ENCODE measurements at places on chromosomes 5 and 9.

GRCh38 chr5:41747301-41747700 lies 122.9 kb downstream of the OXCT1 start:
- DNase-seq, result no peak

DNA sequence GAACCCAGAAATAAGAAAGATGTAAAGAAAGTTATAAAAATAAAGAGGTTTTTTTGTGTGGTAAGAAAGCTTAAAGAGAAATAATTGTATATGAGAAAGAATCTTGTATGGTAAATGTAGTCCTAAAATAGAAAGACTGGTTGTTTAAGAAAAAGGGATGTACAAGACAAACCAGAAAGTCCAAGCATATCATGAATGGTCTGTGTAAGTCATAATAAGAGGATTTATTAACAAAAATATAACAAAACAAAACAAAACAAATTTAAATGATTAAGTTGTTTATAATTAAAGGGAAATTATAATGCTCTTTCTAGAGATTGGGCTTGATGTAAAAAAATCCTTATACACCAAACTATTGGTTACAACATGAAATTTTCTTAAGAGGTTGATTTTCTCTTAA lies 590.4 kb upstream of the PTGER4 start:
- no peak for DNase-seq

- no peak for DNase-seq
Measured at GRCh38 chr5:36611520-36612274, 5.3 kb downstream of the SLC1A3 start.

DNA sequence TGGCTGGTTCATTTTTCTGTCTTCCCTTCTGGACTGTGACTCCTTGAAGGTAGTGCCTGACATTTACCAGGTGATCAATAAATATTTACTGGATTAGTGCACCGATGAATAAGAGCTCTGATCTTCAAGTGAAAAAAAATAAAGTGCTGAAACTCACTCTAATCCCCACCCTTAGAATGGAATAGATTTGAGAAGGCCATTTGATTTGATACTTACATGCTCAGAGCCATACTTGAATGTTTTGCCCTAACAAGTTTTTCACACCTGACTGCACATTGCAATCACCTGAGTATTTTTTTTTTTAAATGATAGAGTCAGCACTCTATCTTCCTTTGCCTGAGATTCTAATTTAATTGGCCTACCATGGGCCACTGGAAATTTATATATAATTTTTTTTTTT lies 105.7 kb downstream of the LRRC70 start:
- DNase-seq, result no peak

DNA sequence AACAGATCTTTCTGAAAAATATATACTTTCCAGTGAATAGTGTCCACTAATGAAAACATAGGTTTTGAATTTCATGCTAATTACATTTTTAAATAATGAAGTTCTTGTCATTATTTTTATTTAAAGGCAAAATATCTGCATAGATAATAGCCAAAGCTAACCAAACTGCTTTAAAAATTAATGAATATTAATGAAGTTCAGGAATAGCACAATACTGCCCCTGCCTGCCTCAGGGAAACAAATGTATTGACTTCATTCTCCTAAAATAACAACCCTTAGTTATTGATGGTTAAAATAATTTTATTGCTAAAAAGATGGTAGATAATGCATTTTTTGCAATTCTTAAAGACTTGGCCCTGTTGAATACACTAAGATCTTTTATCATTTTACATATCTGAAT lies 103.6 kb upstream of the SSBP2 start:
- DNase-seq, result peak; percentile 26

DNA sequence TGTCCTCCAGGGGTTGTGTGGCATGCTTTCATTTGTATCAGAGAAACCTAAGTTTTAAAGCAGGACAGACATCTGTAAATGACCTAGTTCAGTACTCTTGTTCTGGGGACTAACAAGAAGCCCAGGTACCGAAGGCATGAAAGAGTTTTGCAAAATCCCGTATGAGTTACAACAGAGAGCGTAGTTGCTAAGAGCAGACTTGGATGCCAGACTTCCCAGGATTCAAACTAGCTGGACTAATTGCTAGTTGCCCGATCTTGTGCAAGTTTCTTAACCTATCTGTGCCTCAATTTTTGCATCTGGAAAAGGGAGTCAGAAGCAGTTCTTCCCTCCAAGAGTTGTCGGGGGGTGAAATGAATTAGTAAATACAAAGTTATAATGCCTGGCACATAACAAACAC lies 20.9 kb downstream of the FBXL7 start:
- DNase-seq, result no peak

DNA sequence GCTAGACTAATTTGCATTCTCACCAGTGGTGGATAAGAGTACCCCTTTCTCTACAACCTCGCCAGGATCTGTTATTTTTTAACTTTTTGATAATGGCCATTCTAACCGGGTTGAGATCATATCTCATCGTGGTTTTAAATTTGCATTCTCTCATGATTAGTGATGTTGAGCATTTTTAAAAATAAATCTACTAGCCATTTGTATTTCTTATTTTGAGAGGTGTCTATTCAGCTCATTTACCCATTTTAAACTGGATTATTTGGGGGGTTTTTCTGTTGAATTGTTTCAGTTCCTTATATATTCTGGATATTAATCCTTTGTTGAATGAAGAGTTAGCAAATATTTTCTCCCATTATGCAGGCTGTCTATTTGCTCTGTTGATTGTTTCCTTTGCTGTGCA lies 139.6 kb downstream of the ARSB start:
- DNase-seq, result no peak

GRCh38 chr5:172640822-172641358 lies at the start of gene NEURL1B:
TSS of gene NEURL1B (plus strand) at chr5:172641263. CDS start at chr5:172641407, 144 bp downstream.
- DNase-seq, result peak; percentile 75

DNA sequence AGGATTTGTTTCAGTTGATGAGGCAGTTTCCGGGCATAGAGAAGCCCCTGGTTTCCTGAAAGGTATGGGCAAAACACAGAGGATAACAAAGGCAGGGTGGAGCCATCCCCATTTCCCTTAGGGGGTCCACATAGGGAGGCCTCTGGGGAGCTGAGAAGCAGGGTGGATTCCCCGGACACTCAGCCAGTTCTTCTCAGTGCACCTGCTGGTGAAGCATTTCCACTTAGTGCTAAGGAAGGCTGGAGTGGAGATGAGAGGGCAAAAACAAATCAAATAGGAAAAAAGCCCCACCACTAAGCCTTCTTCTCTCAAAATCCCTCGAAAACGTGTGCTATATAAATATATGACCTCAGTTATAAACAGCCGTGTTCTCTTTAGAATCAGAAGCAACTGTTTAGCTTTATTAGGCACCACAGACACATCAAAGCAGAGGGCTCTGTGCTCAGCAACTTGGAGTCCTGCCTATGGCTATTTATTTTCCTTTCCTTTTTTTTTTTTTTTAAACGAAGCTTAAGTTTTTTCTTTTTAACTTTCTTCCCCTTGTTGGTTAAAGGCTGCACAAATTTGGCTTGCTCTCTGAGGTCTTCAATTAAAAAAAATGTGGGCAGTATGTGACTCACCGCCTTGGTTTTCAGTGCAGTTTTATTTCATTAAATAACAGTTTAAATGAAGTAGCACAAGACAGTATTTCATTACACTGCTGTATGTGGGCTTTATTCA lies 67.7 kb downstream of the PRDM6 start:
- DNase-seq, result no peak

- DNase-seq, result no peak
Measured at GRCh38 chr9:3238236-3238635, 287.6 kb downstream of the RFX3 start.

All from hematopoietic multipotent progenitor cell treated with erythropoietin and hydrocortisone succinate and interleukin-3 and kit ligand, for 15 days (in vitro differentiated cells).